Vagina (tissue), 2 donors: ENCODE measurements at places on chromosomes 5 and 9.

- no peak for DNase-seq
These were observed 407.4 kb upstream of the SEMA6A start for GRCh38 chr5:116982035-116982434.

GRCh38 chr9:128149001-128149701 is at the start of gene LCN2:
Gene LCN2 (plus strand): TSS chr9:128149453. CDS start chr9:128149526, 73 bp downstream.
- DNase-seq = no peak

GRCh38 chr5:169869066-169869465 is 111.2 kb downstream of the INSYN2B start:
- DNase-seq = no peak

DNA sequence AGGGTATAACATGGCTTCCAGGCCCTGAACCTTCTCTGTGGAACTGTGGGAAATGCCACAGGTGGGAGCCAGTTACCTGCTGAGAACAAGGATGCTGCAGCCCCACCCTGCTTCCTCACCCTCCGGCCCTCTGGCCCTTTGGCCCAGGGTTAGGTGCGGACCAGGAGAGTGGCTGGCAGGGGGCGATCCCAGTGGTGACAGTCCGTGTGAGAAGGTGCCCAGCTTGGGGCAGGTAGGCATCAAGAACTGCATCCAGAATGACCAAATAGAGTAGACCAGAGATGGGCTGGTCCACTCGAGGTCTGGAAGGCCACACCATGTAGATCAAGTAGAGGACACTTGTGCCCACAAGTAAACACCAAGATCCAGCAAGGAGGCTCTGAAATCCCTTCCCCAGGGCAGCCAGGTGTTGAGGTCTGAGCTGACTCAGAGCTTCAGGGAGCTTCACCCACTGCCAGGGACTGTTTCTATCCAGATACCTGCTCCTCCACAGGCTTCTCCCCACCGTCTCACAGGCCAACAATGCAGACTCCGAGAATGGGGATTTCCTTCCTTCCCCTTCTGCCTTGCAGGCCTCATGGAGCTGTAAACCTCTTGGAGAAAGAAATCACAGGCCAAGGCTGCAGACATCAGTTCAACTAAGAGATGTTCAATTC is 61.4 kb upstream of the ZSWIM6 start:
- DNase-seq = no peak

DNA sequence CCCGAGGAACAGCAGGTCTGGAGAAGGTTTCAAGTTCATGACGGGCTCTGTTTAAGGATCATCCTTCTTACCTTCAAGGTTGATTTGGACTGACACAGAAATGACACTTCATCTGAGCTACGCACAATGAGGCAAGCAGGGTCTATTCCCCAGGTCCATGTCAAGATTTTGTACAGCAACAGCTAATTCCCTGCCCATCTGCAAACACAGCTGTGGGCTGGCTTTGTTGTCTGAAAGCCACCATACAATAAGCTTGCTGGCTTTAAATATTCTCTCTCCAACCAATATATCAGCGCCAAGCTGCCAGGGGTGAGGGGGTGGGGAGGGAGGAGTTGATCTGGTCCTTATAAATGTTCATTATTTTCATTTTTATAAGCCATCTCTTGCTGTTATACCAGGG is 92.0 kb downstream of the OTULIN start:
- DNase-seq = no peak

DNA sequence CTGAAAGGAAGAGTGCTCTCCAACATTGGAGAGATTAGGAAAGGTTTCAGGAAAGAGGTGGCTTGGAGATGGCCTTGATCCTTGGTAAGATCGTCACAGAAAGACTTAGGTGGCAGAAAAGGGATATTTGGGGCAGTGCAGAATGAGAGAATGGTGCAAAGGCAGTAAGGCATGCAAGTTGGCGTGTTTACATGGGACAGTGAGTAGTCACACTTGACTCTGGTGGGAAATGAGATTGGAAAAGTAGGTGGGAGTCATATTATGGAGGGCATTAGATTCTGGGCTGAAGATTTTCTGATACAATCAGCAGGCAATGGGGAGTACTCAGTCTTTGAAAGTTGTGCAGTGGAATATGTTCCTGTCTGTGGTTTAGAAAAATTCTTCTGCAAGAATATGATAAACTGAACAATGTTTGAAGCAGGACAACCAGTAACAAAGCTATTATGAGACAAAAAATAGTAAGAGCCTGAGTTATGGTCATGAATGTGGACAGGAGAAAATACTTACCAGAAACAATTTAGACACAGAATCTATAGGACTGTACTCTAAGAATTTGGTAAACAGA is 76.2 kb upstream of the ANKRD55 start:
- DNase-seq = no peak

DNA sequence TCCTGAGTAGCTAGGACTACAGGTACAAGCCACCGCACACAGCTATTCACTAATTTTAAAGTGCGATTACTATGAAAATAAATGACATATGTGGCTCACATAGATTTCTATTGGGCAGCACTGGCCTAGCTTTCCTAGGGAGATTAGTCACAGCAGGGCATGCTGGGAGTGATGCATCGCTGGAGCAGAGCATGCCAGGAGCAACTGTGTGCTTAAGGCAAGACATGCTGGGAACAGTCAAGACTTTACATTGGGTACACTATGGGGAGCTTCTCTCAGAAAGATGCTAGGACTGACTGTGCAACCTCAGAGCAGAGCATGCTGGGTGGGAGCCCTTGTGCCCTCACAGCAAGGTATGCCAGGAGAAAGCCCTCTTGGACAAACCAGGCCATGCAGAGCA is 9.3 kb downstream of the ST6GALNAC6 start:
- no peak for DNase-seq

- DNase-seq = no peak
These were observed 48.7 kb downstream of the CAMSAP1 start for GRCh38 chr9:135858491-135859185.

DNA sequence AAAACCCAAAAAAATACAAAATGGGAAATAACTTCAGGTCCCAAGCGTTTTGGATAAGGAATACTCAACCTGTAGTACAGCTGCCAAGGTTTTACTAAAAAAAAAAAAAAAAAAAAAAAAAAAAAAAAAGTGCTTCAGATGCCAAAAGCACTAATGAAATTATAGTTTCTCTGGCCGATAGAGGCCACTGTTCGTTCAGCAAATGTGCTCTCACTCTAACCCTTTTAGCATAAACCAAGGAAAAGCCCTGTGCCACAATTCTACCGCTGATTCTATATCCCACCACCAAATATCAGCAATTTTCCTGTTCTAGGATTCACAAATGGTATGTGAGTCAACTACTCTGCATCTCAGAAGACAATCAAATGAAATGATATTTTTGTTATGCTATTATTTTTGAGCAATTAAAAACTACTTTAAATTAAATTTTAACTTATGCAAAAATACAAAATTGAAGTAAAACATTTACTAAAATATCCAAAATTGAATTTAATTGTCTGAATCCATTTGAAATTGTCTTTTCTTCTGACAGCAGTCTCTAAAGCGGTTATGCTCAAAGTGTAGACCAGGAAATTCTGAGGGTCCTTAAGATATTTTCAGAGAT is 79.8 kb downstream of the RICTOR start:
- no peak for DNase-seq

DNA sequence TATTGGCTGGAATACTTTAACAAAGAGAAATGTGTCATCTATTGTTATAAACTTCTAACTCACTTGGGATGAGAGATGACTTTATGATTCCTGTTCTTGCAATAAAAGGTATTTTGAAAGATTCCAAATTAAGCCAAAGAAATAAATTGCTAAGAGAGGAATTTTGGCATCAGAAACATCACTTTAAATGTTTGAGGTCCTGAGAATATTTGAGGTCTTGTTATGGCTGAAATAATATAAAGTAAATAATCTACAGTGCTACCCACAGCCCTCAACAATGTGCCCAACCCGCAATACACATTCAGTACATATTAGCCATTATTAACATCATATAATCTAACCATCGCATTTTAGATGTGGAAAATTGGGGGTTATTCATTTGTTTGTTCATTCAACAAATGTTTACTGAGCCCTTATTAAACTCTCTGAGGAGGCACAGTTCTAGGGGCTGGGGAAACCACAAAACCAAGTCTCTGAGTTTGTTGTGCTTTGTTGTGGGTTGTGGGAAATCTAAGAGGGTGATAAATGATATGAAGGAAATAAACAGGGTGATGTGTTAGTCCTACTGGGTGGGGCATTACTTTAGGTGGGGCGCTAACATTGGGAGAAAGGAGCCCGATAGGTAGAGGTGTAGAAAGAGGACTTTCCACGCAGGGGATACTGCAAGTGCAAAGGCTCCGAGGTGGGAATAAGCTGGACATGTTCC is 135.2 kb upstream of the CLINT1 start:
- DNase-seq = no peak

DNA sequence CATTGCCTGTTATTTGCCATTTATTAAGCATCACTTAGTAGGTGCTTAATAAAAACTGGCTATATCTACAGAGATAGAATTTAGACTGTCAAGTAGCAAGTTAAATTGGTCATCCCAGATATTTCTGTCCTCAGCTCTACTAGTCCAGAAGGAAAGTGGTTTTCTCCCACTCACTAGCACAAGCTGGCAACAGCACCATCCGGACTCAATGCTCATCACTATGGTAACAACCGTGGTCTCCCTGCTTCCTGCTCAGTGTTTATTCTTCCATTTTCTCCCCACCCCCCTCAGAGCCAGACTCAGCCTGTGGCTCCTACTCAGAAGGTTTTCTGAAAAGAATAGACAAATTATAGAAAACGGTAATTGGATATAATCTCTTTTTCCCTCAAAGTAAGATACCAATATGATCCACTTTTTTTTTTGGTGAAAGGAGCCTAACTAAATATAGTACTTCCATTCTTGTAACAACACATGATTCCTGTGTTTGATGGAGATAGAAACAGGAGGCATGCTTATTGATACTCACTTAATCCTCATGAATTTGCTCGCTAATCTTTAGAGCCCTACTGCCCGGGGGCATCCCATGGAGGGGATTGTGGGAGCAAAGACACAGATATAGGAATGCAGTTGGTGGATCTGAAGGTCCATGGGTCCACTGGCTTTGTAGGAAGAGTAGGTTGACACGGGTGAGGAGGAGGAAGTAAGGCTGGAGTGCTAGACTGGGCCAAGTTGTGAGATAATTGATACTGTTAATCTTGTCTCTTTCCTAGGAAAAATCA is 191.4 kb downstream of the MAN2A1 start:
- DNase-seq = no peak

DNA sequence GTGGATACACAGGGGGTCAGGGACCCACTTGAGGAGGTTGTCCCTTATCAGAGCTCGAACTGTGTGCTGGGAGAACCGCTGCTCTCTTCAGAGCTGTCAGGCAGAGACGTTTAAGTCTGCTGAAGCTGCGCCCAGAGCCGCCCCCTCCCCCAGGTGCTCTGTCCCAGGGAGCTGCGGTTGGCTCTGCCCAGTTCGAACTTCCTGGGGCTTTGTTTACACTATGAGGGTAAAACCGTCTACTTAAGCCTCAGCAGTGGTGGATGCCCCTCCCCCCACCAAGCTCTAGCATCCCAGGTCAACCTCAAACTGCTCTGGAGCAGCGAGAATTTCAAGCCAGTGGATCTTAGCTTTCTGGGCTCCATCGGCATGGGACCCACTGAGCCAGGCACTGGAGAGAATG is 15.9 kb downstream of the SRD5A1 start:
- DNase-seq = no peak

DNA sequence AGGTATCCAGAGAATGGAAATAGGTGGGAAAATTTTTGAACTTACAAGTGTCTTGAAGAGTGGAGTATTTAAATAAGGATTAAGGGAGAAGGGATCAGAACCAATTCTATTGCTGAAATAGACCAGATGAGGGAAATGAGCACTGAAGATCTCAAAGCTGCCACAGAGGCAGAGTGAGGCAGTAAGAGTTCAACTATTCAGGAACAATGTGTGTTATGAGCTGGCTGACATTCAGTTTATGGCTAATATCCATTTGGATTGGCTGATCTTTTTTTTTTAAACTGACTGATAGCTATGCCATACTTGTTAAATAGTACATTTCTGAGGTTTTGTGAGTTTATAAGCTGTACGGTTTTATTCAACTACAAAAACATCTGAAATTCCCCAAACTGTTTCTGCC is 95.3 kb upstream of the GNA14 start:
- no peak for DNase-seq

DNA sequence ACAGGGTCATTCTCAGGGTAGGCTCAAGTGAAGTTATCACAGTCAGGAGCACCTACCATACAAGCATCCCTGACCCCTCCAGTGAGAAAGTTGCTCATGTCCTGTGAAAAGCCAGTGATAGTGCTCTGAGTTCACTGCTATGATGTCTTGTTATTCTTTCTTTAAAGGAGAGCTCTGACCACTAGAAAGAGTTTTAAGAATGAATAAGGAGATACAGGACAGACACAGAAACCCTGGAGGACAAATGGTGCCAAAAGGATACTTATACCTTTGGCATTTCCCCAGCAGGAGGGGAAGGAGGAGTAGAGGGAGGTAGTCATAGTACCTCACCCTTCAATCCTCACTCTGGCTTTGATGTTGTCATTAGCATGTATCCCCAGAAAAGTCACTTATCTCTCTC is 84.0 kb upstream of the AGXT2 start:
- no peak for DNase-seq
